ENCODE measurements at places on chromosomes 7 and 10.

GRCh38 chr7:28183627-28184026 lies 3.0 kb upstream of the JAZF1 start:
- no peak for DNase-seq

DNA sequence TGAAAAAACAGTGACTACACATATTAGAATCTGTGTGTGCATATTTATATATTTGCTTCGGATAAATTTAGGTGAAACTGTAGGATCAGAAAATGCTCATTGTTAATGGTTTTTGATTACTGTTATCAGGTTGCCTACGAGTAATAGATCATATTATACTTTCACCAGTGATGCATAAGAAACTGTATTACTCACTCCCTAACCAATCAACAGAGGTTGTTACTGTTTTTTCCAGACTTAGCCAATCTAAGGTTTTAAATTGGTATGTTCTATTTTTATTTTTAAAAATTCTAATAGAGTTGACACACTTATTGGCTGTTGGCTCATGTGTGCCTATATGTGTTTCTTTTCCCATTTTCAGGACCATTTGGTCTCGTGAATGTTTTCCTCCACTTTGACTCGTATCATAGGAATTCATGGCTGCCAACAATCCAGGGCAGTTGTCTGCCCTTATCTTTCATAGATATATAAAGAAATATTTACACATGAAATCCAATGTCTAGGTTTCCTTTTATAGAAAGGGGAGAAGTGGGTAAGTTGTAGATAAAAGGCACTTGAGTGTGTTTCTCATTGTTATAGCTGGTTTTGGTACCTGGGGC lies 59.2 kb downstream of the ANLN start:
- DNase-seq = no peak

- no peak for DNase-seq
These were observed 203.7 kb upstream of the PHYHIPL start for GRCh38 chr10:58972576-58973234.

DNA sequence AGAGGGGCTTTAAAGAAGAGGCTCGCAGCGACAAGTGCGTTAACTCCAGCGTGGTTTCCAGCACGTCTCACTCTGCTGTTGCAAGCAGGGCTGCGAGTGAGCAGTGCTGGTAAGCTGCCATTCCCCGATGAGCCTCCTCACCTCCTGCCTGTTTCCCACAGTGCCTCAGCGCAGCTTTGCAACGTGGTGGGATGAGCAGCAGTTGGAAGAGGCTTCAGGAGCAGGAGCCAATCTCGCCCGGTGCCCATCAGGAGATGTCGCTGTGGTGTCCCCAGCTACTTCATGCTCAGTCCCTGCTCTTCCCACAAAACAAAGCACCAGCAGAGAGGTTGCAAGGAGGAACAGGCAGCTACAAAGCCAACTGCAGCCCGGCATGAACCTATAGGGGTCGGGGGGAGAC lies 2.4 kb upstream of the ADARB2 start:
- DNase-seq = no peak

DNA sequence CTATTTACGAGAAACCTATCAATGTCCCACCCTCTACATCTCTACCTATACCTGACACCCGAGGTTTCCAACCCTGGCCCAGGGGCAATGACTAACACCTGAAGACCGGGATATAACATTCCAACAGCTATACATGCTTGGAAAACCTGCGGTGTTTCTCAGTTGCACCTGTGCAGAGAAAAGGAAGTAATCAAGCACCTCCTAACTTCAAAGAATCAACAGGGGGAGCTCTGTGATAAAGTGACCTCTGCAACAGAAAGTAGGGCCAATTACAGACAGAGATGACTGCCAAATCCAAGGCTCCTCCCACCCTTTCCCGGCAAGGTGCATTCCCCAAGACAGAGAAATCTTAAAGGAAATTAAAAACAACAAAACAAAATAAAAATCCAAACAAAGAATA lies 41.3 kb downstream of the CCDC6 start:
- no peak for DNase-seq

- no peak for DNase-seq
These were observed 130.2 kb downstream of the VIPR2 start for GRCh38 chr7:159014297-159015062.

GRCh38 chr10:44101082-44101481 lies 283.8 kb downstream of the CXCL12 start:
- DNase-seq = no peak

GRCh38 chr7:68247126-68247525 lies 1250.5 kb downstream of the TYW1 start:
- no peak for DNase-seq

- no peak for DNase-seq
These were observed 190.9 kb upstream of the CXCL12 start for GRCh38 chr10:44575601-44576380.

DNA sequence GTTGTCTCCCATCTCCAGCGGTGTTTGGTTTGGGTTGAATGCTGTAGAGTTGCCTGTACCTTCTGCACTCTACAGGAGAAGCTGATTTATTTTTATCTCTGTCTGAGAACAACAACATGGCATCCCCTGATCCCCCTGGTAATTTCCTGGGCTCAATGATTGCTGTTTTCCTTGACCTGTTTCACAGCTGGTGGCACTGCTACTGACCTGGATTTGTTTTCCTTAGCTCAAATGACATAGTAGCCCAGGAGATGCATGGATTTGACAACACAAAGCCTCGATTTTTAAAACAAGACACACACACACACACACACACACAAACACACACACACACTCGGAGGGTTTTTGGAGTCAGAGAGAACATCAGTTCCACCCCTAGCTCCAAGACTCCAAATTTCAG lies 301.6 kb downstream of the NRG3 start:
- no peak for DNase-seq

DNA sequence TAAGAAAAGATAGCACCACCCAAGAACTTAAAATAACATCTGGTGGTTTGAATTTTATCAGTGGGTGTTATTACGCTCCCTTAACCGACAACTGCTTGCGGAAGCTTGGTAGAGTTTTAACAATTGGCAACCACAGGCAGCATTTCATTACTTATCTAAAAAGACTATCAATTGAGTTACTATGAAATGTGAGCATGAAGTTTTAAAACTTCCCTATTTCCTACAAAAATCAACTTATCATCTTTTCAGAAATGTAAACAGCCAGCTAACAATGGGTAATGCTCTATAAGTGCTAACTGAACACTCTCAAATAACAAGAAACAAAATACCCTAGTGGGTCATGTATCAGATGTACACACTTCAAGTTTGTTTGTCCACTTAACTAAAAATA lies 68.8 kb downstream of the OSBPL3 start:
- no peak for DNase-seq

DNA sequence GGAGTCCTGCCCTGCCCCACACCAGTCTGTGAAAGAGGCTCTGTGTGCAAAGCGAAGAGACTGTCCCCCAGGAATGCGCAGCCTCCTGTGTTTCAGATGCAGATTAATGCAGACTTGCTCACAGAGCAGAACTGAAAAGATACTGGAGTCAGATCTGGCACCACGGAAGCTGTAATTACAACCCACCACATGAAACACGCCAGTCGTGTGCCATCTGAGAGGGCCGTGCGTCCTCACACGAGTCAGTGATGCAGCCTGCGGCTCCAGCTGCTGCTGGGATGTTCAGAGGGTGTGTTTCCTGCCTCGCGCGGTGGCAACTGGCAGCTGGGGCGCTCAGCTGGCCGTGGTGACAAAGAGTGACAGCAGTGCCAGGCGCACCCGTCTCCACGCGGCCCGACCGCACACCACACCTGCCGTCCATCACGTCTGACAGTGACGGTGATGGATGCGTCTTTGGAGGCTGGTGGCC lies 50.0 kb downstream of the NKX6-2 start:
- DNase-seq = no peak

DNA sequence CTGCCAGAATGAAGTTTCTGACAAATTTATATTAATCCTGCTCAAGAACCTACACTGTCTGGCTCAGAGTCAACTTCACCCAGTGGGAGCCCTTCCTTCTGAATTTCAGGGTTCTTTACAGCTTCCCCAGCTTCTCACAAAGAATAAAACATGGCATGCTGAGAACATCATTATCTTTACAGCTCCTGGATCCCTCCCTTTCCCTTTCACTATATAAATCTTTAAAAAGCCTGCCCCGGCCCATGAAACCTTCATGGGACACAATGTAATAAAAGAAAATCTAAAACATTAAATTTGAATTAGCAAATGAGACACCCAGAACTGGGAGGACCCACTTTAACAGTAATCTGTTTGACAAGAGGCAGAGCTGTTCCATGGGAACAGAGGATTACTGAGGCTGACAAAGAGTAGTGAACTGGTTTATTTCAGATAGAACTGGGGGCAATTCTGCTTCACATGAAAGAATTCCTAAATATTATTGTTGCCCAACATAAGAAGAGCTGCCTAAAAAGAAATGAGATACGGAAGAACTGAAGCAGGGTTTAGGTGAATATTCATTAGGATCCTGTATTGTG lies 222.8 kb downstream of the THSD7A start:
- no peak for DNase-seq

DNA sequence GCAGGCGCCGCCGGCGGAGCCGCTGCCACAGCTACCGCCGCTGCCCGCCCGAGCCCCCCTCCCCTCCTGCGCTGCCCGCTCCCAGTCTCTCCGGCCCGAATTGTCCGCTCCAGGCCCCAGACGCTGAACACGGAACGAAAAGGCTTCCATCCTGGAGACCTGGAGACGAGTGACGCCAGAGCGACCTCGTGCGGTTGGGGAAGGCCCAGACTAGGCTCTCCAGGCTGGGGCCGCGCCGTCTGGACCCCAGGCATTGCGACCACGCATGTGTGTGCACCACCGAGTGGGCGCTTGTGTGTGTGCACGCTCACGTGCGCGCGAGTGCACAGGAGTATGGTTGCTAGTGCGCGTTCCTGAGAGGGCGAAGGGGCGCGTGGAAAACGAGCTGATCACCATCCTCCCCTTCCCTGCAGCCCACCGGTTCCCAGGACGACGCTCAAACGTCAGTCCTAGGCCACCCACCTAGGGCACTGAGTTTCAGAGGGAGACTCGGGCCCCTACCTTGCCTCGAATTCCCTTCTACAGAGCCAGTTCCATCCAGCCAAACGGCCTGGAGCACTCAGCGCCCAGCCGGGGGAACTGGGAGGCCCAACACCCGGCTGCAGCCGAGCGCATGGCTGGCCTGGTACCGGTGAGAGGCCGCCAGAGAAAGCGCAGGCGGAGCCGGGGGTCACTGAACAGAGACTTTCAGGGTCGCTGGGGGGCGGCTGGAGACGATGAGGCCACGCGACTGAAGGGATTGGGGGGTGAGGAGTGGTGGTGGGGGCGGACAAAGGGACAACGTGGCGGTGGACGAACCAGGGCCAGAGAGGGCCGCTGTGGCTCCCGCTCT lies 11.6 kb downstream of the LBX1 start:
- DNase-seq = no peak

- no peak for DNase-seq
These were observed 41.8 kb downstream of the PDLIM1 start for GRCh38 chr10:95248989-95249388.

- no peak for DNase-seq
These were observed 84.2 kb downstream of the PAXIP1 start for GRCh38 chr7:154918741-154919140.

DNA sequence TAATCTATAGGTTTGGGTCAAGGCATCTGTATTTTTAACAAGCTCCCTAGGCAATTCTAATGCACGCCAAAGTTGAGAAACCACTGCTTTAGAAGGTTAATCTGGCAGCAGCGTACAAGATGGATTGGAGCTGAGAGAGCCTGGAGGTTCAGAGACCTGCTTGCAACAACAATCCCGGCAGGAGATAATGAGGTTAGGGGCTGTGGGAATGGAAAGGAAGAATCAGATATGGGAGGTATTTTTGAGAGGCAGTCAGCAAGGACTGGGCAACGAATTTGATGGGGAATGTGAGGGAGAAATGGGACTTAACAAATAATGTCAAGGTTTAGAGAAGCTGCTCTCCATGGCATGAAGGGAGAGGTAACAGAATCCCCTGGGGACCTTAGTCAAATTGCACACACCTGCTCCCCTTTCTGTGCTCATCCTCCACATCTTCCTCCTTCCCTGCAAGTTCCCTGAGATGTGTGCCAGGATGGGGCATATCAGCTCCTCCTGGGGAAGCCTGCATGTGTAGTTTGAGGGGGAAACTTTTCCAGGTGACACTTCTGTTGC lies 731.0 kb upstream of the GALNT17 start:
- no peak for DNase-seq
